ENCODE measurements at places on chromosomes 7 and 10. TPM values are rescaled to one million over a fixed set of nuclear protein-coding genes. Genes with fewer than 3 reads are reported as not detected.

ZPBP gene
- 0.23 TPM for total RNA-seq

PSMA2 gene
- 21.2 TPM for total RNA-seq

CHST15 gene
- 27.2 TPM for total RNA-seq

GRCh38 chr10:63261496-63261895 lies 128.4 kb downstream of the NRBF2 start:
- DNase-seq: no peak

DNA sequence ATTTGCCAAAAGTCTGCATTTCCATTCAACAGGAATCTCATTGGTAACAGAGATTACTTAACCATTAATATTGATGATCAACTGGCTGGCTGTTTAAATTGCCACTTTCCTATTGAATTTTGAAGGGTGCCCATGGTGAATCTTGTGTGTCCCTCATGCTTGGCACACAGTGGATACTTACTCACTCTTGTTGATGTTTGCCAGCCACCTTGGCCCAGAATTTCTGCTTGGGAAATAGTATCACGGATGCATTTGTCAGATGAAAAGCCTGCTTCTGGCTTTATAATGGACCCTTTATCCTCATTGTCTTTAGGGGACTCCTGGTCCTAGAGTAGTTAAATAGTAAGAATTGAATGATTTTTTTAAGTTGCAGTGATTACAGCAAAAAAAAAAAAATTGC lies 52.0 kb downstream of the MMRN2 start:
- DNase-seq: no peak

- no peak for DNase-seq
Measured at GRCh38 chr7:433558-433957, 86.1 kb downstream of the PDGFA start.

- DNase-seq: no peak
Measured at GRCh38 chr7:55770778-55771177, 91.8 kb downstream of the SEPTIN14 start.

- no peak for DNase-seq
Measured at GRCh38 chr10:58157076-58157766, 110.5 kb downstream of the IPMK start.

DNA sequence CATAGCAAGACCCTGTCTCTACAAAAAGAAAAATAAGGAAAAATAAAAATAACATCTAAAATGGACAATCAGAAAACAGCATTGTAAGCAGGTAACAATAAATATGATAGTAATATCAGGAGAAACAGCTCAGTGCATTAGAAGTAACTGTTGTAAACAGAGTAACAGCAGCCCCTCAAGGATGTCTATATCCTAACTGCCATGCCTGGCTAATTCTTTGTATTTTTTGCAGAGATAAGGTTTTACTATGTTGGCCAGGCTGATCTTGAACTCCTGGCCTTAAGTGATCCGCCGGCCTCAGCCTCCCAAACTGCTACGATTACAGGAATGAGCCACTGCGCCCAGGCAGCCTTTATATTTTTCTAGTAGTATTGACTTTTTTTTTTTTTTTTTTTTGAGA lies 7.5 kb downstream of the SORBS1 start:
- no peak for DNase-seq

Measured in upper lobe of left lung (tissue), 6 donors.